NCI-H1694 treated with DMSO at 0.1 percent for 48 hours (cell line): ENCODE measurements at places on chromosomes 1 and 21.

- DNase-seq, result no peak
Measured at GRCh38 chr1:29634324-29634723, 398.0 kb downstream of the PTPRU start.

DNA sequence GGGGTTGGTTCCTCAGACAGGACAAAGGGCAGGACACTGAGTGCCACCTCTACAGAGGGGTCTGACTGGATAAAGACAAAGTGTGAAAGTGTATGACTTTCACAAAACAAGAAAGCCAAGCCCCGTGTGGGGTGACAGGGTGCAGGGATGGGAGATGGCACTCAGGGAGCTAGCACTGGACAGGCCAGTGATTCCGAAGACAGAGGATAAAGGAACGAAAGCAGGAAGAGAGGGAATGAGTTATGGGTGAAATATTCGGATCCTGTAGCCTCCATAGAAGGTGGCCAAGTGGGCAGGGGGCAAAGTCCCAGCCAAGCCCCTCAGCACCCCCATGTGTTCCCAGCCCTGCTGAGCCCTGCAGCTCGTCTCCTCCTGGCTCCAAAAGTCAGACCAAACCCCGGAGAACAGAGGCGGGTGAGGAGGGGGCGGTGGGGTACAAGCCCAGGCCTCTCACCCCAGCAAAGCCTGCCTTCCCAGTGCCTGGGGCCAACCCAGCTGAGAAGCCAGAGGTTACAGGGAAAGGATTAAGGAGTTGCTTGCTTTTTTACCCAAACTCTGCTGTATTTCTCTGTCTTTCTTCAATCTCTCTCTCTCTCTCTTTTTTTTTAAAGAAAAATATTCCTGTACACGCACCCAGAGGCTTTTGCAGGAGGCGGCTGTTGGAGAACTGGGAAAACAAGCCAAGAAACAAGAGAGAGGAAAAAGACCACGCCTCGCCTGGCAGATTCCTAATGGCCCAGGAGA, 14.0 kb upstream of the WASF2 start:
- no peak for DNase-seq

GRCh38 chr1:181152892-181153633, 64.6 kb downstream of the IER5 start:
- no peak for DNase-seq

DNA sequence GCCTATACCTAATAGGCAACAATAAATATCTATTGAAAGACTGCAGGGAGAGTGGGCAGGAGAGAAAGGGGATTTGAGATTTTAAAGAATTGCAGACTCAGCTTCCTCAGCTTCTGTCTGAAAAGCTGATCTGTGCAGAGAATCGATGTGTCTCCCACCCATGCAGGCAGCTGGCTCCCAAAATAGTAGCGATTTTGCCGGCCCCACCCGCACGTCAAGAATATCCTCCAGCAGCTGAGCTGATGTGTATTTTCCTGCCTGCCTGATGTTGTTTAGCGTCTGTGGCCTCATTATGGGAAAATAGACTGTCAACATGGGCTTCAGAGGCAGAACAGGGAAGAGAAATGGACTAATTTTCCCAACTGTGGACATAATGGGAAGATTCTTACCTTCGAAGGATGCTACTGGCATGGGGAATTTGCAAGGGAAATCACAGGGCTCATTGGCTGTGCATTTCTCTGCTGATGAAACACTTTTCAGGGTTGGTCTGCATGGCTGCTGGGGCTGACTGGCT, 699.8 kb downstream of the PTPRU start:
- no peak for DNase-seq

GRCh38 chr21:44485254-44485793, 30.0 kb downstream of the LRRC3 start:
- DNase-seq, result no peak
